GM12865 (cell line): ENCODE measurements at places on chromosomes 1 and 21.

GRCh38 chr1:33319949-33320618, 814 bp downstream of the A3GALT2 start:
- DNase-seq = no peak

GRCh38 chr1:27887215-27888021, 15.1 kb downstream of the THEMIS2 start:
- DNase-seq = peak; percentile 90

DNA sequence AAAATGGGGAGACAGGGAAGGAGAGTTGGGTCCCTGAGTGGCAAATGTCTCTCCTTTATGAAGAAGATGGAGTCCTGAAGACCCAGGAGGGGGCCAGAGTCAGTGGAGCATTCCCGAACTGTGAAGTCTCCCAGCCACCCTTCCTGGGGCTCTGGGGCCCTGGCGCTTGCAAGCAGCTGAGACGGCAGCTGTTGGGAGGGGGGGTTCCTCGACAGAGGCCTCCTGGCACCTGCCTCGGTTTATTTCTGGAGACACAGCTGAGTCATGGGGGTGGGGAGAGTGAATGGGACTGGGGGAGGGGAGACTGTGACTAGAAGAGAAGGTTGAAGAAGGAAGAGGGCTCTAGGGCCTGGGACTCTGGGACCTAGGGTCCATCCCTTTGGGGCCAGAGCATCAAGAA, 14.0 kb downstream of the NES start:
- peak; percentile 18 for DNase-seq

DNA sequence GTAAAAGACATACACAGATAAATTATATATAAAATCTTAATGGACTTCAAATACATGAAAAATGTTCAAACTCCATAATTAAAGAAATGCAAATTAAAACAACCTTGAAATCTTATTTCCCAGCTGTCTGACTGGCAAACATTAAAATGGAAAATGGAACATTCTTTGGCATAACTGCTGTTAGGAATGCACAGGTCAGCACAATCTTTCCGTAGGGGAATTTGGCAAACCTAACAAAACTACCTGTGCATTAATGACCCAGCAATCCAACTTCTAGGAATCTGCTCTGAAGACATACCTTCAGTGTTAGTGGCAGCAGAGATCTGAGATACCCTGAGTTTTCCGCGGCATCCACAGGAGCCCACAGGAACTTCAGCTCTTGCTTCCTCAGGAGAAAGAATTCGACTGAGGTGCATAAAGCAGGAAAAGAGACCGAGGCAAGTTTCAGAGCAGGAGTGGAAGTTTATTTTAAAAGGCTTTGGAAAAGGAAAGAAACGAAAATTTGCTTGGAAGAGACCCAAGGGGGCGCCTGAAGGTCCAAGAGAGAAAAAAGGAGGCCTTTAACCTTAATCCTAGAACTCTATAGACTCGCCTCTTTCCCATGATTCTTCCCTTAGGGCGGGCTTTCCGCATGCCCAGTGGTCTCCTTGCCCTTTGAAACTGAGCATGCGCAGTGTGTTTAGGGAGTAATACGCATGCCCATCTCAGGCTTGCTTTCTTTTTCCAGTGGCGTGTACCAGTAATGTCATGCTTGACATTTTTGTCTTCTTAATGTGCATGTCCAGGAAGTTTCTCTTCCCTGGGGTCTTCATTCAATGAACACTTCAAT, 24.8 kb downstream of the LYPD8 start:
- no peak for DNase-seq

DNA sequence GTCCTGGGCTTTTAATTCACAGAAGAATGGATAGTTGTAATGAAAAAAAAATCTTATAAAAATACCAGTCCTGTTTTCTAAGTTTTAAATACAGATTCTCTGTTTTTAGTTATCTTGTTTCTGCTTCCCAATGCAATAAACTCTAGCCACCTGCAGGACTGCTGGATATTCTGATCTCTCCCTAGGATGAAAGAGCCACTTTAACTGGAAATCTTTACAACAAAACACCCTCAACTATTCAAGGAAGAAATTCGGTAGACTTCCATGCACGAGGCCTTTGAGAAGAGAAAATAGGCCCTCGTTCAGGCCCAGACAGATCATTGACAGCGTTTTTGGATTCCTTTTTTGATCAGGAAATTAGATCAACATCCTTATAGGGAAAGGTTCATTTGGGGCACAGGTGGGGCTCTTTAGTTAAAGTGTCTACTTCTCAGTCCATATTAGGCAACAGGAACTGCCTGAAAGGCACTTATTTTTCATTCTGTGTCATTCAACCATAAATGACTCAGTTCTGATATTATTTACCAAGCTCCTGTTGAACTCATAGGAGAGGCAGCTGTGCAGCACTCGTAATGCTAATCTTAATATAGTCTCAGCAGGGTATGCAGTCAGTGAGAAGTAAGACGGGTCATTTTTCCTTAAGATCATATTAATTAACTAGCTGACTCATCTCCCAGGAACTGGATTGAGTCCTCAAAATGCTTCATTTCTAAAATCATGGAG, 71.1 kb upstream of the ERRFI1 start:
- peak; percentile 86 for DNase-seq

- DNase-seq = no peak
Measured at GRCh38 chr21:35743571-35743970, 316.8 kb downstream of the SETD4 start.

DNA sequence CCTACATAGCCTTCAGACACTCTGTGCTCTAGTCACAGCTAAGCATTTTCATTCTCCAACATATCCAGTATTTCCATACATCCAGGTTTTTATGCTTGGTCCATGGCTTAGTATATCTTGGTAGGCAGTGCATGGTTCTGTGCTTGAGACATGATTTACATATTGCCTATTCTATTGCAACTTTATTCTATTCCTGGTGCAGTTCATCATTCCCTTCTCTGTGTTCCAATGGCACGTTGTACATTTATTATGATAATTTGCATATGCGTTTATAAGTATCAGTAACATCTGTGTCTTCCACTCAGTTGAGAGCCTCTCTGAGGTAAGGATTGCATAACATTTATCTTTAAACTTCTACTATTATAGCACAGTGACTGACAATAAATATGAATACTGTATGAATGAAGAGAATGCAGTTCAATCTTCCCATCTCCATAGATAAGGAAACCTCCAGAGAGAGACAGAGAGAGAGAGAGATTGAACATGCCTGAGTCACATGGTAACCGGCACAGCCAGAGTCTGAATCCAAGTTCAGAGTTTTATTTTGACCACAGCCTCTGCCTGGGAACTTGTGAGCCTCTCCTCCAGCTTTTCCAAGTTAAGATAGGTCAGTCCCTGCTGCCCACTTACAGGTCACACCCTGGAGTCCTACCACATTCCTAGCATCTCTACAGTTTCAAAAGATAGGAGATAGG, 41.5 kb downstream of the PLPPR5 start:
- no peak for DNase-seq

DNA sequence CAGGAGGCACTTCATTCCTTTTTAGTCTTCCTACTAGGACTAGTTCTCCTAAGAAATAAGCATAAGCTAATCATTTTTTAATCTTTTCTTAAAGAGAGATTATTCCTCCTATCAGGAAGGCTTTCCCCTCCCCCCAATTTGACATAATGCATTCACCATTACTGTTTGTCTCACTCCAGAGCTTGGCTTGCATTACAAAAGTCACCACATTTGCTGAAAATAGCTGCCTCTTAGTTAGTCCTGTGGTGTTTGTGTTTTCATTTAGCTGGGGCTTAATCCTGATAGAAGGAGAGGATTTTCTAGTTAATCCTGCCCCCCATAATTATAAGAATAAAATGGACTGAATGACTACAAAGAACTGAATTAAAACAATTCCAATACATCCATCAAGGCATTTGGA, 307.1 kb upstream of the RRP15 start:
- DNase-seq = no peak

GRCh38 chr1:60619581-60619980, 462.8 kb upstream of the NFIA start:
- no peak for DNase-seq

- no peak for DNase-seq
Measured at GRCh38 chr21:45409466-45410150, 4.6 kb downstream of the COL18A1 start.

- DNase-seq = no peak
Measured at GRCh38 chr1:164611754-164612642, 53.0 kb downstream of the PBX1 start.

DNA sequence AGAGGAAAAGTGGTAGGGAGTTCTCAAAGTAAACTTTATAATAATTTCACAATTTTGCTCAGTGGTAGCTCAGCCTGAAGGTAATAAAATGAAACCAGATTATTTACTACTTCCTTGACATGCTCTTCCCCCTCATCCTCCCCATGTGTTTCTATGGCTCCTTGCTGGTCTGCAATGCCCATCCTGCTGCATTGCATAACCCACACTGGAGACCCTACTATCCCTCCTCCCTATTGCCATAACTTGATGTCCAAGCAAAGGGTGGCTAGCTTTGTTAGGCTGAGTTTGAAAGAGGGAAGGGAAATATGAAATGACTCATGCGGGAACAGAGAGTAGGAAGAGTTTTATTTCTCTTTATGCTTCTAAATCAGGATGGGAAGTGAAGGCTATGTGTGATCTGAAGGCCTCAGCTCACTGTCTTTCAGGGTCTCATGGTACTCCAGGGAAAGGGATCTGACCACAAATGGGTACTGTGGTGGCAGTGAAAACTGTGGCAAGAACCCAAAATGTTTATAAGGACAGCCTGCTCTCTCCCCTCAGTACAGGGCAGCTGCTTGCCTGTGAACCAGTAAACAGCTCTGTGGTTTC, 36.4 kb upstream of the HSD17B7 start:
- no peak for DNase-seq

- no peak for DNase-seq
Measured at GRCh38 chr1:116692879-116693278, 25.3 kb upstream of the IGSF3 start.

DNA sequence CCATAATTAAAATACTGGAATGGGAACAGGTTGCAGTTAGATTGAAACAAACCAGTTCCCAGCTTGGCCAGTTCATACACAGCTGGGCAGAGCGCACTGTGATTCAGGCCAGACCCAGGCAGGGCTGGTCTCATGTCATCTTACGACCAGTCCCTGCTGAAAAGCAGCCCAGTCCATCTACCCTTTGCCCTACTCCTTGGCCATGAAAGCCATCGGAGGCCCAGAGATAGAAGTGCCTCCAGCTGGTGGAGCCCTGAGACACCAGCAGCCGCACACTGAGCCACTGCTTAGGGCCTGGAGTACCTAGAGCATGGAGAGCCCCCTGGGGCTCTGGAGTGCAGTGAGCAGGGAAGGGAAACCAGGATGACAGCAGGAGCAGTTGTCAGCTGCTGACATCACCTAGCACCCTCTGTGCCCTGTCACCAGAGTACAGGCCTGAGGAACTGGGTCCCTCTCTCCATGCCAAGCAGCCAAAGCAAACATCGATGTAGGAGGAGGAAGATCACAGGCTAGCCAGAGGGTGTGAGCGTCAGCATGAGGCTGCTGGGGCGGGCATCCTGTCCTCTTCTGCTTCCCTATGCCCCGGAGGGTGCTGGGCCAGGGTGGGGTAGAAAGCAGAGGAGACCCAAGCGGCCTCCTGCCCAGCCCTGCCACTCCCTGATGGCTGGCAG, 34.2 kb upstream of the TMEM125 start:
- no peak for DNase-seq

GRCh38 chr1:41714638-41715389, 203.9 kb downstream of the HIVEP3 start:
- DNase-seq = no peak

- DNase-seq = no peak
Measured at GRCh38 chr1:236009857-236010256, 55.0 kb downstream of the NID1 start.

GRCh38 chr1:227318853-227319607, 738 bp upstream of the CDC42BPA start:
- no peak for DNase-seq

DNA sequence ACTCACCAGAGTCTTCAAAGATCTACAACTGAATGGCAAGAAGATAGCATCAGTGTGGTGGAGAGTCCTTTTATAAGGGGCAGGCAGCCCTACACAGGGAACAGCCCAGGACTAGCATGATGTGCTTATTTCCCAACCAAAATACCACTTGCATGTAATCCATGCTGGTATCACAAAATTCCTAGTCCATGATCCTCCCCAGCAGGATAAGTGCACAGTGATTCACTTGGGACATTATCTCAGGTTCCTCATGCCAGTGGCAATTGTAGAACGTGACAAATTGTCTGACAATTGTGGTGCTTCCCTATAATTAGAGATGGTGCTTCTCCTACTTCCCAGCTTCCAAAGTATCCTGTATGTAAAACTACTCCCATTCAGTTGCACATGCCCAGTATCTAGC, at the start of gene SPRR2G:
Gene SPRR2G, minus strand, starts transcription at position 45 of the 400 bp plus-strand sequence. CDS start 780 bp downstream, outside the sequence.
- DNase-seq = no peak

DNA sequence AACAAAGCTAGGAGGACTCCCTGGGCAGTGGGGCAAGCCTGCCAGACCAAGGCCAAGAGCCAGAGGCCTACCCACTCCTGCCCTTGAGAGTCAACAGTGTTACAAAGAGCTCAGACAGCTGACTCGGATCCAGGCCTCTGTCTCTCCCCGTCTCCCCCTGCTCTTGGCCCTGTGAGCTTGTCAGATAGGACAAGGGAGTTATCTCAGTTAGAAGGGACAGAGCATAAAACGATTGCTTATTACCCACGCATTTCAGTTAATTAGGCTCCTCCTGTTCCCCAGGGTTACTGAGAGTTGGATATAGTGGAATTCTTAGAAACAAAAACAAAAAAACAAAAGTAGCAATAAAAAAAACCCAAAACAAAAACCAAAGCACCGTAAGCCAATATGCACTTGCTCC, 1.3 kb downstream of the SLC41A1 start:
- DNase-seq = no peak

DNA sequence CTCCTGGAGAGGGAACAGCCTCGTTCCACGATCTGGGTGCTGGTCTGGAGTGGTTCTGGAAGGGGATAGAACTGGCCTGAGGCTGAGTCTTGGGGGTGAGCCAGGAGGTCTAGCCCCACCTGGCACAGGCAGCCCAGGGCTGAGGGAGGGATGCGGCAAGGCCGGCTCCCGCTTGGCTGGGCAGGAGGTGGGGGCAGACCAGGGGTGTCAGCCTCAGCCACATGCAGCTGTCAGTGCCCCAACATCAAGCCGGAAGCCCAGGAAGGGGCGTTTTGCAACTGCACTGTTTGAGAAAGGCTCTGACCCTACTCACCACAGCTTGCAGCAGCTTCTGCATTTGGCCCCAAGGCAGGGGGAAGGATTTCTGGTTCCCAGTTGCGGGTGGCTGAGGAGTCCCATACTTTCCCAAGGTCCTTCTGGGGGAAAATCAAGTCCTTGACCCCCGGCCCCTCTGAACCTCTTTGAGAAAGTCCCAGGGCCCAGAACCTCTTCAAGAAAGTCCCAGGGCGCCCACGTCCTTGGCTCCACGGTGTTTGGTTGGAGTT, 2.0 kb downstream of the EFHD2 start:
- DNase-seq = peak; percentile 85

DNA sequence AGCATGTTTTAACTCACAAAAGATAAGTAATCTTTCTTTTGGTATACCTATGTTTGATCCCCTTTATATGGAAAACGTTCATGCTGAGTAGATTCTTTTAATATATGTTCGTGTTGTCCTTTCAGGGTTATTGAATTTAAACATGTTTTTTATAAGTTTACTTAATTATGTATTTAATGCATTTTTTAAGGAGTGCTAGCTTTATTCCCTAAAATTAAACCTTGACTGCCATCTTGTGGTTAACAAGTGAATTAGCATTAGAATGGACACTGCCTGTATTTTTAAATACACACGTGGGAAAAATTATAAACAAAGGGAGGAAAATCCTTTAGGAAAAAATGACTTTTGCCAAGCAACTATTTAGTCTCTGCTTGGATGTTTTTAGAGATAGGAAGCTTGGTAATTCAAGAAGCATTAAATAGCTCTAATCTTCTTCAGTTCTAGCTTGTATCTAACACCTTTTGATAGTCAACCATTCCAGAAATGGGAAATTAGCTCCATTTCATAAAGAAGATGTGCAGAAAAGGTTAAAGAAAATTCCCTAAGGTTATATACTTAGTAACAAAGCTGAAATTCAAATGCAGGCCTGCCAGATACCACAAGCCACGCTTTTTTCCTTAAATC, 43.0 kb downstream of the UBE2U start:
- peak; percentile 13 for DNase-seq
